Transverse colon (tissue), 4 donors: ENCODE measurements at places on chromosomes 3 and 15.
A peak's percentile ranks its signal among the peaks of the same experiment; 100 is the strongest.

DNA sequence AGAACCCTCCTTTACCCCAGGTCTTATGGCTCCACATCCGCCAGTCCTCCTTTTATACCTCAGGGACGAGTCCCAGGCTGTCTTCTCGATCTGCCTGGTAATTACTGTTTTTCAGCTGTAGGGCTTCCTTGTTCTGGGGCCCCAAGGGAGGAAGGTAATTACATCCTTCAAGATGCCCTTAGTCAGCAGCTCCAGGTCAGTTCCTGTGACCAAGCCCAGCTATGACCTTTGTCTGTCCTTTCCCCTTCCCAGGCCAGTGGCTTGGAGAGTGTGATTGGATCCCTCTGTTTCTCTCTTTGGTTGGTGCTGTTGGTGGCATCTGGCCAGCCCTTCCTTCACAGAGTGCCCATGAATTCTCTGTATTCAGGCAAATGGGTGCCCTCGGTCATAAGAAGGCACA is 92.6 kb downstream of the AAGAB start:
- DNase-seq = no peak

DNA sequence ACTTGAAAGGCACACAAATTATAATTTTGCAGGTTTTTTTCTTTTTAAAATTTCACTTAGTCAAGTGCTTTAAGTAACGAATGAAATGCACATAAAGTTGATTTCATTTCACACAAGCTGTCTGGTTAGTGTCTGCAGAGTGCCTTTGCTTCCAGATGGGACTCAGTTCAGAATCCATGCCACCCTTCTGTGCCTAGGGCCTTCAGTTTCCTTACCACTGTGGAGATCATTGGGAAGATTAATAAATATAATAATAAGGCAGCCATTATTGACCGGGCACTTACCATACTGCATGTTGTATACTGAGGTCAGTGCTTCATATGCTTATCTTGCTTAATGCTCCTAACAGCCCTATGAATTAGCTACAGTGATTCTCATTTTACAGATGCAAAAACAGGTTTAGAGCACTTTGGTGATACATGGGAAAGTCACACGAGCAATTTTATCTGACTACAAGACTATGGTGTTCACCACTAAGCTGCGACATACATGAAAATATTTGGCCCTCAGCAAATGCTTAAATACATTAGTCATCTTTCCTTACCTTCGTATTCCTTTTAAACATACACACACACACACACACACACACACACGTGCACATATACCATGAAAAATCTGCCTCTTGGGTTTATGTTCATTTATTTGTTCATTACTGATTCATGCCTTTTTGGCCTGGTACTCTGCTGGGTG is 3.1 kb downstream of the NMNAT3 start:
- no peak for DNase-seq

DNA sequence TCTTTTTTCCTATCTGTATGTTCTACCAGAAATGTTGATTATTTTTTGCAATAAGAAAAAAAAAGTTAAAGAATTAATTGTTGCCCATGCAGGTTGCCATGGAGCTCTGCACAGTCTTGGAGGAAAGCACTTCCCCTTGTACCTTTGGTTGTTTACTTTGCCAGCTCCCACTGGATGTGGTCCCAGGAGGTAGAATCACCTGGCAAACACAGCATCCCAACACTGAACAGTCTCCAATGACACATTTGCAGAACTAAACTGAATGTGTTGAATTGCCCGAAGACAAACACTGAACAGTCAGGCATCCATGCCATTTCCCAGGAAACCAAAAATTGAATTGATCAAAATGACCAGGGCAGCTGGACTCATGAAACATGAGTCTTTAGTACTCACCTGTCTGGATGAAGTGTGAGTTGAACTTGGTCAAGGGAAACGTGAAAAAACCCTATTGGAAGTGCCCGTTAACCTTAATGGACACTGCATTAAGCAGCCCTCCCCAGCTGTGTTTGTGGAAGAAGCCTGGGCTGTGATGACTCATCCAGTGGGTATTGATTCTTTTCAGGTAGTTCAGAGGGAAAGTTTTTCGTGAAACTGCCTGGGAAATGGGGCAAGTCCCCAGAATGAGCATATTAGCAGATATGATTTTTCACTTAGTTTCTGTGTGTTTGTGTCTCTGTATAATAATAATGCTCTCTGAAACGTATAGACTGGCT is 284.7 kb upstream of the STT3B start:
- no peak for DNase-seq

DNA sequence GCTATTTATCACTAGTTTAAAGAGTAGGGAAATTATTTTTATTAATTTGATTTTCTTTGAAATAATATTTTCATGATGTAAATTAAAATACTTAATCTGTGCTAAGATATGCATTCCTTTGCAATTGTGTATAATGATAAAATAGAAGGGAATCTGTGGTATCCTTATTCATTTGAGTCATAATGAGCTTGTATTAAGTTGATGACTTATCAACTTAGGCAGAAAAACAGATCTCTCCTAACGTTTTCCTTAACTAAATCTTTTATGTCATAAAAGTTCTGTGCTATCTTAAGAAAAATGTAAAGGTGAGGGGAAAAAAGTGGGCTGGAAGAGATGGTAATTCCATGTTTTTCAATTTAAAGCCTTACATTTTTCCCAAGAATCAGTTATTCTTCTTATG is 1.9 kb downstream of the FGF7 start:
- no peak for DNase-seq

- DNase-seq = no peak
Measured at GRCh38 chr15:95296643-95297042, 1033.9 kb upstream of the NR2F2 start.

GRCh38 chr3:24845524-24846155 is 351.0 kb upstream of the THRB start:
- no peak for DNase-seq

DNA sequence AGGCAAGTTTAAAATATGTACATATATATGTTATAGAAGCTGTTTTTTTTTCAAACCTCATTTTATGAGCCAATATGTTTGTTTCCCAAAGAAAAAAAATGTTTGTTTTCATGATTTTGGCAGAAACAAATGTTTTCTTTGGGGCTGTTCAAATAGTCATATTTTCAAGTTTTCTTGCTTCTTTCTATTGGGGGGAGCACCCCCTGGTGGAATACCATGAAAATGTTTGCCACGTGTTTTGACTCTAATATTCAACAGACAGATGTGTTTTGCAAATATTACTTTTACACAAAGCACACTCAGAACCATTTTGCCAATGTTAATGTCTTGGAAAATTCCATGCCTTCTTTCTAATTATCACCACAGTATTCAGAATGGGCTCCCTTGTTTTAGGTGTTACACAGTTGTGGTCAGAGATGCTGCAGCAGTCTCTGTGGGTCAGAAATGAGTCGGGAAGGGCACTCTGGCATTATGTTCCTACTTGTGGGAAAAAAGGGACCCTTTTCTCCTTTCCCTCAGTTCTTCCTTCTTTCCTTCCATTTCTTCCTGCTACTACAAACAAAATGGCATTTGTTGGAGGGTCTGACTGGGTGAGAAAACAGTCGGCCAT is 817.0 kb downstream of the TUSC7 start:
- DNase-seq = peak; percentile 30

GRCh38 chr3:47404431-47404876 is 23.6 kb downstream of the PTPN23 start:
- DNase-seq = no peak

DNA sequence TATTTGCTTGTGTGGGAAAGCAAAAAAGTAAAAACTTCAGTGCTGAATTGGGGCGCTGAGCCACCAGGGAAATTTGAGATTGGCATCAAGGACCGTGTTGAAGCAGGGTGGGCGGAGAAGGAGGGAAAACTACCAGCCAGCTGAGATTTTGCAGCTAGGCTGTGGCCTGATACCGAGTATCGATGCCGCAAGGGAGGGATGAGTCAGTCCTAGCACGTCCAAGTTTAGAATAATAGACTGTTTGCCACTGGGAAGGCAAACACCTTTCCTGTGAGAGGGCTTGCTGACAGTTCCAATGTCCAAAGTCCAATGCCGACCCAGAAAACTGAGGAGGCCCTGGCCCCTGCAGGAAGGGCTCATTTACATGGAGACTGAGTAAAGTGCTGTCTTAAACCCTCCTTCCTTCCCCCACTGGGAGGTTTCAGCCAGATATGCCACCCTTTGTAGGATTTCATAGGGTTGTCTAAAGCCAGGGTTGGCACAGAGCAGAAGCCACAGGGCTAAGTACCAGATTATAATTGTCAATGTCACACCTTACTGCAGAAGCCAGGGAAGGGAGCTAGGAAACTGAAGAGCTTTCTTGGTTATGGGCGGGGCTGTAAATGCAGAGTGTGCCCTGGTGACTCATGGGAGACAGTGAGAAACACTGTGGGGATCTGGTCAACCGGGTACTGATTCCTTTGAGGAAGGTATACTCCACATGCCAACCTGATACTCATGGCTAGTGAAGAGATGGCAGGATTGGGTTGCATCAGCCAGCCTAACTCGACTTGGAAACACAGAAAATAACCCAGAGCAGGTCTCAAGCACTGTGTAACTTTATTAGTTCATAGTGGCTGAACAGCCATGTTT is 28.4 kb upstream of the PIK3CB start:
- DNase-seq = peak; percentile 74

- DNase-seq = no peak
Measured at GRCh38 chr3:178056868-178057267, 479.4 kb upstream of the KCNMB2 start.

GRCh38 chr15:37788330-37788729 is 146.1 kb upstream of the TMCO5A start:
- no peak for DNase-seq

GRCh38 chr3:188104050-188104449 is 49.9 kb upstream of the LPP start:
- no peak for DNase-seq

DNA sequence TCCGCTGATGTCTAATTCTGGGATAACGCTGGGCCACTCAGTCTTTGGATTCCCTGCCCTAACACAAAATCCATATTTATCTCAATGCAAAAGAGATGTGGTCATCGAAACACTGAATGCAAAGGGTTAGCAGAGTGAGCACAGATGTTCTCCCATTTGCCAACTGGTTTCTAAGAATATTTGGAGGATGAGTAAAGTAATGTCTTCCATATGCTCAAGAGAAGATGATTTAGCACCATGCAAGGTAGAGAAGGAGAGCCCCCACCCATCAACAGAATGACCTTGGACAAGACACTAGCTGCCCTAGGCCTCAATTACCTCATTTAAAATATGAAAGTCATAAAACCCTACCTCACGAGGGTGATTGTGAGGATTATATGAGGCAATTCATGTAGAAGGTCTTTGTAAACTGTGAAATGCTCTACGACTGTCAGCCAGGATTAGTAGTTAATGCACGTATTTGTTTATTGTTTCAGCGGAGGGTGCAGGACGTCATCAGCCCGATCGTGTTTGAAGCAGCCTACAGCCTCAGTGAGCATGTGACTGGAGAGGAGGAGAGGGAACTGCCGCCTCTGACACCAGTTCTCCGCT is 232.9 kb upstream of the CTDSPL start:
- peak; percentile 15 for DNase-seq

DNA sequence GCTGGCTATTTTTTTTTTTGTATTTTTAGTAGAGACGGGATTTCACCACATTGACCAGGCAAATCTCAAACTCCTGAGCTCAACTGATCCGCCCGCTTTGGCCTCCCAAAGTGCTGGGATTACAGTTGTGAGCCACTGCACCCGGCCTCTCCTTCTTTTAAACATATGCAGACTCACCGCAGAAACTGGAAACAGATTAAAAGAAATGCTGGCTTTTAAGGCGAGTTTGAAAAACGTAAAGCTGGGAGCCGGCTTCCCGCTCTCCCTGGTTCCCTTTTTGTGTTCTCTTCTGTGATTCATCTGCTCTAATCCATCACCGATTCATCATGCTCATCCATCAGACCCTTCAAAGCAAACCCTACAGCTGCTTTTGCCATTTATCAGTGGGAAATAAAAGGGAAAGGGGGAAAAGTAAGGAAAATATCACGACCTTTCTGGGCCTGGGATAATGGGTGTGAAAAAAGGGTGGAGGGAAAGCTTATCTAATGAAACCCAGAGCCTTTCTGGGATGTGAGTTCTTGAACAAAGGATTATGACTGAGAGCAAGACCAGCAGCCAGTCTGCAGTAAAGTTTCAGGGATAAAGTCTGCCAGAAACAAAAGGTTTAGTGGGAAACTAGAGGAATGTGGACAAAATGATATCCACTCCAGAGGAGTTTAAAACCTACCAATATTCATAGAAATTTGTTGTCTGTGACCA is 92.3 kb upstream of the LRIG1 start:
- no peak for DNase-seq

DNA sequence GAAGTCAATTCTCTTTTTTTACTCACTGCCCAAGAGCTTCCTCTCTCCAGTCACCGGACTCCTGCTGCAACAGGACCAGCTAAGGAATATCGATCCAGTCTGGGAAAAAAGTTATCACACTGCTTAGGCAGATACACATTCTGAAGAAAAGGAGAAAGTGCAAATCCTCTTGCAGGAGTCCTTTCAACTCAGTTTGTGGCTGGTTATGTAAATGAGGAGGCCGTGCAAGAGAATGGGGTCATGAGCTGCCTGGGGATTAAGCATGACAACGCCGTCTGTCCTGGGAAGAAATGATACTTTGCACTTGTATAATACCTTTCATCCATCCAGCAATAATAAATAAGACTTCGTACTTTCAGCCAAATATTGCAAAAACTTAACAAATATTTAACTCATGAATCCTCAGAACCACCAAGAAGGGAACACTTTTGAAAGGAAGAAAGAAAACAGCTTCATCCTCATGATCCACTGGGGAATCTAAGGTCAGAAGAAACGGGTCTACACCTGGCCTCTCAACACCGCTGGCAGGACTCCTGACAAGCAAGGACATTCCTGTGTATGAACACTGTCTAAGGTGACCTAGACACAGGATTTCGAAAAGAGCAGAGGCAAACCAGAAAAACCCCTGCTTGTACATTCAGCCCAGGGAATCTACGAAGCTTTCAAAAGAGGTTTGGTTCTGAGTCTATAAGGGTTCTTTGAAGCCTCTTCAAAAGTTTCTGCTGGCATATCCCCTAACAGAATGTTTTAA is 13.1 kb upstream of the WWTR1 start:
- no peak for DNase-seq

DNA sequence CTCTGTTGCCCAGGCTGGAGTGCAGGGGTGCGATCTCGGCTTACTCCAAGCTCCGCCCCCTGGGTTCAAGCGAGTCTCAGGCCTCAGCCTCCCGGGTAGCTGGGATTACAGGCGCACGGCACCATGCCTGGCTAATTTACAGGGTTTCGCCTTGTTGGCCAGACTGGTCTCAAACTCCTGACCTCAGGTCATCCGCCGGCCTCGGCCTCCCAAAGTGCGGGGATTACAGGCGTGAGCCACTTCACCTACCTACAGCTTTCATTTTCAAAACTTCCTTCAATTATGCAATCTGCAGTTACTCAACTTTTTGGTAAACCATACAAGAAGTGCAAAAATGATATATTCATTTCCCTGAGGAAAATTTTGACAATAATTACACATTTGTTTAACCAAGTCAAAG is 14.0 kb downstream of the NANOGP8 start:
- DNase-seq = no peak
